Calu3 (cell line): ENCODE measurements at places on chromosomes 1 and 21.

DNA sequence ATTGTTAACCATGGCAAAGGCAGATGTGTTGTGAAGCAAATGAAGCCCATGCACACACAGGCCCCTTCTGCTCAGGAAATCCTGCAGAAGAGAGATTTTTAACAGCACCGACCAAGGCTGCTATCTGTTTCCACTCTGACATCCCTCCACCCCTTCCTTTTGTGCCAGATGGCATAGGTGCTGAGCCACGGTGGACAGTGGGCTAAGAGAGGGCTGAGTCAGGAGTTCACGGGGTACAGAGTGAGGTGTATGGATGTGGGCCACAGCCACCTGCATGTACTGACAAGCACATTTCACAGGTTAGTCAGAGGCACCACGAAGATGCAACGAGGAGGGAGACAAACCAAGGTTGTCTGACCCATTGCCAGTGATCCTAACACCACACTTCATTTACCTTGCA, 9.5 kb downstream of the RSPH1 start:
- no peaks in the 10 kb centered on the region for H3K4me1 ChIP-seq
- H3K36me3 ChIP-seq, result no peaks in the 10 kb centered on the region
- DNase-seq, result no peak
- no peak overlapping the region for H3K27ac ChIP-seq
- no peak overlapping the region for H3K4me3 ChIP-seq

DNA sequence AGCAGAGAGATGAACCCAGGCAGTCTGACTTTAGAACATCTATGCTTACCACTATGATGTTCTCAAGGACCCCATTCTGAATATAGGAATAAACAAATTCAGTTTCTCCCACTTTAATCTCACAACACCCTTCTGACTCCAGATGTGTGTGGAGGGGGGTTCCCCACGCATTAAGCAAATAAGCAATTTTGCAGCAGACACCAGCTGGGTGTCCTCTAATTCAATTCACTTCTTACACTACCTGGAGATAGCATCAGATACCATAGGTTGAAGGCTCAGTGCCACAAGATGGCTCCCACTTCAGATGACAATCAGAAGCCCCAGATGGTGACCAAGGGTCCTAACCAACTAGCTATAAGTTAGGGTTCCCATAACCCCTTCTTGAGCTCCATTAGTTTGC, 30.3 kb upstream of the CEP350 start:
- H3K36me3 ChIP-seq, result peaks cover 6% of the 10 kb centered on the region
- H3K4me1 ChIP-seq, result peaks cover 26% of the 10 kb centered on the region
- H3K4me3 ChIP-seq, result no peak overlapping the region
- DNase-seq, result no peak
- no peak overlapping the region for H3K27ac ChIP-seq

DNA sequence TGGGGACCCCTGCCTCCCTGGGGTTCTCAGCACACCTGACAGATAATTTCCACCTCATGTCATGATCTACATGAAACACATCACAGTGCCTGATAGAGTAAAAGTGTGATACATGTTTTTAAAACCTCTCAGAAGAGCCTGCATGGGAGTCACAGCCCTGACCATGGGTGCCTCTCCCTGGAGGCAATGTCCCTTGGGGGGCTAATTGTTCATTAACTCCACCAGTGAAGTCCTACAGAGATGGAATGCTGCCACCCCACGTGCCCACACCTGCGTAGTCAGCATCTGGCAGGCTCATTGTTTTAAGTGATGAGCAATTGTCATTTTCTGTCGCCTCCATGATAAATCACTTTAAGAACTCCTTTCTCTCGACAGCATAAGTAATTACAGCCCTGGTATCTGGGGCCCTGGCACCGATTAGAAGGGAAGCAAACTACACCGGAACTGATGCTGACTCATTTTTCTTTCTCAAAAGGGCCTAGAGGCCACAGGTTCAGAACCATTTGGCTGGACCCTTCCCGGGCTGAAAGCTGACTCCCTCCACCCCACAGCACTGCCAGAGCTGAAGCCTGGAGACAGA, 109.6 kb upstream of the GJB5 start:
- H3K36me3 ChIP-seq, result no peaks in the 10 kb centered on the region
- no peak overlapping the region for H3K4me3 ChIP-seq
- H3K27ac ChIP-seq, result no peak overlapping the region
- DNase-seq, result no peak
- H3K4me1 ChIP-seq, result no peaks in the 10 kb centered on the region

DNA sequence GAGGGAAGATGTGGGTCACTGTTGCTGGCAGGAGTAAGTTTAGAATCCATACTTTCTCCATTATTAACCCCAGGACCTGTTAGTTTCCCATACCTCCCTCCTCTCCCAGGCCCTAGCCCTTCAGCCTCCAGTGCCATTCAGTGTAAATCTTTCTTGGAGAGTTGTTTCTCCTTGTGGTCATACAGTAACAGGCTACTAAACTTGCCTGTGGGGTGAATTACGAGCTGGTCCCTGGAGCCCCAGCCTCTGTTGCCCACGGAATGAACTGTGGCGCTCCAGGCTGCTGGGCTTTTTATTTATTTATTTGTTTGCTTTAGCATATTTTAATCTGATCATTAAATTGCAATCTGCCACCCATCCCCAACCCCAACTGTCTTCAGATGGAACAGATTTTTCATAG, 305.2 kb downstream of the PBX1 start:
- H3K27me3 ChIP-seq, result peaks cover 31% of the 10 kb centered on the region
- H3K4me3 ChIP-seq, result no peak overlapping the region
- H3K4me1 ChIP-seq, result no peaks in the 10 kb centered on the region
- H3K36me3 ChIP-seq, result no peaks in the 10 kb centered on the region
- no peak for DNase-seq

DNA sequence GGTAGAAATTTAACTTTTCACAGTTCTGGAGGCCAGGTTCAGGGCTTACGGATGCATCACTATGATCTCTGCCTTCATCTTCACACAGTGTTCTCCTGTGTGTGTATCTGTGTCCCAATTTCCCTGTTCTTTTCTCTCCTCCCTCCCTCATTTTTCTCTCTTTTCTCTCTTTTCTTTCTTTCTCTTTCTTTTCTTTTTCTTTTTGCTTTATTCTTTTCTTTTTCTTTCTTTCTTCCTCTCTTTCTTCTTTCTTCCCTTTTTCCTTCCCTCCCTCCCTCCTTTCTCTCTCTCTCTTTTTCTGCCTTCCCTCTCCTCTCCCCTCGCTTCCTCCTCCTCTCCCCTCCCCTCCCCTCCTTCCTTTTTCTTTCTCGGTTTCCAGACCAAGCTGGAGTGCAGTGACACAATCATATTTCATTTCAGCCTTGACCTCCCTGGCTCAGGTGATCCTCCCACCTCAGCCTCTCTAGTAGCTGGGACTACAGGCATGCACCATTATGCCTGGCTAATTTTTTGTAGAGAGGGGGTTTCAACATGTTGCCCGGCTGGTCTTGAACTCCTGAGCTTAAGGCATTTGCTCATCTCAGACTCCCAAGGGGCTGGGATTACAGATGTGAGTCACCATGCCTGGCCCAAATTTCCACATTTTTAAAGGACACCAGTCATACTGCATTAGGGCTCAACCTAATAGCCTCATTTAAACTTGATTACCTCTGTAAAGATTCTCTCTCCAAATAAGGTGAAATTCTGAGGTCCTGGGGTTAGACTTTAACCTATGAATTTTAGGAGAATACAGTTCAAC, 115.9 kb downstream of the HUNK start:
- H3K4me3 ChIP-seq, result no peak overlapping the region
- no peak for DNase-seq
- H3K4me1 ChIP-seq, result no peaks in the 10 kb centered on the region
- H3K27ac ChIP-seq, result no peak overlapping the region
- no peaks in the 10 kb centered on the region for H3K27me3 ChIP-seq

GRCh38 chr1:43878854-43879253, 54.7 kb upstream of the ARTN start:
- DNase-seq, result no peak
- H3K27ac ChIP-seq, result no peak overlapping the region
- H3K4me3 ChIP-seq, result no peak overlapping the region
- H3K36me3 ChIP-seq, result no peaks in the 10 kb centered on the region
- H3K27me3 ChIP-seq, result no peaks in the 10 kb centered on the region
- no peaks in the 10 kb centered on the region for H3K4me1 ChIP-seq

- no peaks in the 10 kb centered on the region for H3K27me3 ChIP-seq
- no peaks in the 10 kb centered on the region for H3K36me3 ChIP-seq
- no peak for DNase-seq
- H3K4me1 ChIP-seq, result peaks cover 29% of the 10 kb centered on the region
- H3K4me3 ChIP-seq, result no peak overlapping the region
Measured at GRCh38 chr1:168199056-168199455, 20.3 kb downstream of the TIPRL start.

GRCh38 chr1:154955718-154956543, at the start of gene PBXIP1:
Gene PBXIP1 (minus strand): TSS chr1:154956099. CDS start chr1:154953721, 2,378 bp downstream.
- H3K36me3 ChIP-seq, result peaks cover 68% of the 10 kb centered on the region
- DNase-seq, result peak; percentile 89
- H3K4me1 ChIP-seq, result peaks cover 39% of the 10 kb centered on the region
- H3K27ac ChIP-seq, result peak within 1 kb of the TSS; percentile 70
- H3K4me3 ChIP-seq, result peak within 1 kb of the TSS; percentile 80
- no peaks in the 10 kb centered on the region for H3K27me3 ChIP-seq

GRCh38 chr21:16055014-16055413, 325.2 kb downstream of the USP25 start:
- no peaks in the 10 kb centered on the region for H3K27me3 ChIP-seq
- no peak overlapping the region for H3K4me3 ChIP-seq
- no peaks in the 10 kb centered on the region for H3K36me3 ChIP-seq
- DNase-seq, result no peak

- peaks cover 5% of the 10 kb centered on the region for H3K36me3 ChIP-seq
- no peaks in the 10 kb centered on the region for H3K27me3 ChIP-seq
- H3K27ac ChIP-seq, result no peak overlapping the region
Measured at GRCh38 chr21:29080454-29080941, 7.0 kb upstream of the CCT8 start.

- no peaks in the 10 kb centered on the region for H3K4me1 ChIP-seq
- no peaks in the 10 kb centered on the region for H3K27me3 ChIP-seq
- H3K4me3 ChIP-seq, result no peak overlapping the region
- H3K36me3 ChIP-seq, result no peaks in the 10 kb centered on the region
- no peak overlapping the region for H3K27ac ChIP-seq
Measured at GRCh38 chr1:97630281-97630680, 290.6 kb downstream of the DPYD start.

GRCh38 chr1:26694638-26695355, 1.0 kb upstream of the ARID1A start:
- peaks cover 22% of the 10 kb centered on the region for H3K4me1 ChIP-seq
- DNase-seq, result no peak
